ENCODE measurements at places on chromosomes 3 and 15.

- DNase-seq: no peak
These were observed 19.1 kb downstream of the HSPBAP1 start for GRCh38 chr3:122774564-122774963.

DNA sequence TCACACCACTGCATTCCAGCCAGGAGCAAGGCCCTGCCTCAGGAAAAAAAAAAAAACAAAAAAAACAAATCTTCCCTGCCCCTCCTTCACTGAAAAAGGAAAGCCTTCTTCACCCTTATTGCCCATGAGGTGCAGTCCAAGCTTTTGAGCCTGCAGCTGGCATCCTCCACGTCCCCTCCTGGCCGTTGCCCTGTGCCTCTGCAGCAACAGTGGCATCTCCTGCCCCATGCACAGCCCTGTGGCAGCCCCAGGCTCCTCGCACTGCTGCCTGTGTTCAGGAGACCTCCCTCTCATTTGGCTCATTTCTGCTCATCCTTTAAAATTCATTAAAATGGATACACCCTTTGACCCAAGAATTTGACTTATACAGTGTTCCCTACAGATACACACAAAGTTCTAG lies 72.7 kb upstream of the PLXNA1 start:
- no peak for DNase-seq

- no peak for DNase-seq
These were observed 90.7 kb downstream of the TIGIT start for GRCh38 chr3:114384558-114384903.

GRCh38 chr15:78502641-78503040 lies 4.7 kb upstream of the HYKK start:
- DNase-seq: no peak

GRCh38 chr3:157099326-157100095 lies 60.4 kb downstream of the CCNL1 start:
- DNase-seq: no peak

DNA sequence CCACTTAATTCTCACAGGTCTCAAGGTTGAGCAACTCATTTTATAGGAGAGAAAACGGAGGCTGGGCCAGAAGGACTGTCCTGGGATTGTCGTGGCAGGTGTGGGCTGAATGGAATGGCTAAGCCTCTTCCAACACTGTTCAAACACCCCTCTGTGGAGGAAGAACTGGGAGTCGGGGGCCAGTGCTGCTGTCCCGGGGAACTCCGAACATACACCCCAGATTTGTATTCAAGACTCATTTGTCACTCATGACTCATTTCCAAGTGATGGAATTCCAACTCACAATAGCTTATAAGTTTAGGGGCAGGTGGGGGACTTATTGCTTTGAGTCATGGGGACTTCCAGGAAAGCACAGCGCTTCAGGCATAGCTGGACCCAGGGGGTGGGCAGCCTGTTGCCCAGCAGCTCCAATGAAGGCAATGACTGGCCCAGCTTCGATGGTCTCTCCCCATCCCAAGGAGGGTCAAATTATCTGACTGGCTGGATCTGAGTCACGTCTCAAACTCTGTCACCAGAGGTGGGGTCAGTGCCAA lies 72.5 kb downstream of the TM2D3 start:
- DNase-seq: no peak

DNA sequence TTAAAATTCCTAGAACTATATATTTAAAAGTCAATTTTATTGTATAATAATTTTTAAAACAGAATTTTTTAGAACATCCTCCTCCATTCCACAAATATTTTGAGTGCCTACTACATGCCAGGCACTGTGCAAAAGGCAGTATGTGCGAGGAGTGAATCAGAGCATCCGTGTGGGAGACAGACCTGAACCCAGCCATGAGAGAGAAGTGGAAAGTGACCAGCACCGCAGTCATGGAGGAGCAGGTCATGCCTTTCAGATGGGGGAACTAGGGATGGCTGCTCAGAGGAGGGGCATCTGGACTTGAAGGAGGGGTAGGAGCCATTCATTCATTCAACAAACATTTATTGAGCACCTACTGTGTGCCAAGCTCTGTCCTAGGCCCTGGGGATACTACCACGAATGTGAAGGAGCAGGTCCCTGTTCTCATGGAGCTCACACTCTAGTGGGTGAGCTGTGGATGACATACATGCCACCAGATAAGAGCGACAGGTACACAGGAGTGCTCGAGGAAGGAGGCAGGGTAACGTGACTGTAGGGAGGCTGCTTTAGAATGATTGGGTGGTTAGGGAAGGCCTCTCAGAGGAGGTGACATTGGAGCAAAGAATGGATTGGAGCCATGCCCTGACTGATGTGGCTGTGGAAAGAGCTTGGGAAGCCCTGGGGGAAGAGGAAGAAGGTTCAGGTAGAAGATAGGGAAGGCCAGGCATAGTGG lies 3.1 kb upstream of the CHRNA3 start:
- no peak for DNase-seq

- no peak for DNase-seq
These were observed 31.3 kb upstream of the EBLN2 start for GRCh38 chr3:73030073-73030597.

GRCh38 chr3:60630953-60631352 lies 620.3 kb downstream of the FHIT start:
- no peak for DNase-seq

- DNase-seq: no peak
These were observed 2.8 kb upstream of the ILDR1 start for GRCh38 chr3:122024800-122025199.

DNA sequence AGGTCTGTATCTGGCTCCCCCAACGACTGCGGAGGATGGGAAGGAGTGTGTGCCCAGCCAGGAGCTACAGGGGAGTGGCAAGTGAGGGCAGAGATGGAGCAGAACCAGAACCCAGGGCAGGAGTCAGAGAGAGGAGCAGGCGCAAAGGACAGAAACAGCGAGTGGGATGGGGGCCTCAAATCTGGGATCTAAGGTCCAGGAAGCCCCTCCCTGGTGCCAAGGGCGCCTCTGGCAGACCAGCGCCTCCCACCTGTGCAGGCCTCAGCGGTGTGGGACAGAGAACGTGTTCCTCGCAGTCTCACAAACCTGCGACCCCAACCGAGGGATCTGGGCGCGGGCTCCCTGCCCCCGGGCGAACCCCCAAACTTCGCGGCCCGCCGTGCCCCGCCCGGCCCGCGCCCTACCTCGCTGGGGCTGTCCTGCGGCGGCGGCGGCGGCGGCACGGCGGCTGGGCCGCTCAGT lies 301 bp downstream of the PCBP4 start:
- no peak for DNase-seq

GRCh38 chr3:182133752-182134151 lies 422.0 kb downstream of the SOX2 start:
- DNase-seq: no peak

All from epithelial cell of prostate (primary cell).